ENCODE measurements at places on chromosomes 5 and 9. TPM values are rescaled to one million over a fixed set of nuclear protein-coding genes. Genes with fewer than 3 reads are reported as not detected.

The KCNN2 gene
- 0.22 TPM for total RNA-seq

The MLLT3 gene
- 29.3 TPM for total RNA-seq

The TMEM215 gene
- not detected for total RNA-seq

The DNAI1 gene
- not detected for total RNA-seq

The CKS2 gene
- total RNA-seq: 790 TPM

The GZMA gene
- total RNA-seq: not detected

The GCNT4 gene
- total RNA-seq: 2.3 TPM

The SLC4A9 gene
- total RNA-seq: not detected

DNA sequence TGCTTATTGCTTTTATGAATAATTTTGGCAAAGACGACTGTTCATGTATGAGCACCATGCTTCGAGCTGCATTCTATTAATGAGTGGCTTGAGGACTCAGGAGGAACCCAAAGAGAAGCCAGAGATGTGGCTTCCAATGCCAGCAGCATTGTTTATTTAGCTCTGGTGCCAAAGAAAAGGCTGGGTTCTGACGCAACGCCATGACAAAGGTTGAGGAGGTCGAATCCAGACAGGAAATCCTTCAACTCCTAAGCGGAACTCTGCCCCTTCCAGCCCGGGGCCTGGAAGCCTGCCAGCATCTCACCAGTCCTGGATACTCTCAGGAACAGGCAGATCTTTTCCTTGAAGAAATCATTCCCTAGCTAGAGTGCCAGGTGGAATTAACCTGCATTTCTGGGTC, 104.4 kb downstream of the ARHGAP26 start:
- peak; percentile 82 for DNase-seq

- no peak for DNase-seq
These were observed 127.8 kb upstream of the PHYKPL start for GRCh38 chr5:178360222-178360925.

DNA sequence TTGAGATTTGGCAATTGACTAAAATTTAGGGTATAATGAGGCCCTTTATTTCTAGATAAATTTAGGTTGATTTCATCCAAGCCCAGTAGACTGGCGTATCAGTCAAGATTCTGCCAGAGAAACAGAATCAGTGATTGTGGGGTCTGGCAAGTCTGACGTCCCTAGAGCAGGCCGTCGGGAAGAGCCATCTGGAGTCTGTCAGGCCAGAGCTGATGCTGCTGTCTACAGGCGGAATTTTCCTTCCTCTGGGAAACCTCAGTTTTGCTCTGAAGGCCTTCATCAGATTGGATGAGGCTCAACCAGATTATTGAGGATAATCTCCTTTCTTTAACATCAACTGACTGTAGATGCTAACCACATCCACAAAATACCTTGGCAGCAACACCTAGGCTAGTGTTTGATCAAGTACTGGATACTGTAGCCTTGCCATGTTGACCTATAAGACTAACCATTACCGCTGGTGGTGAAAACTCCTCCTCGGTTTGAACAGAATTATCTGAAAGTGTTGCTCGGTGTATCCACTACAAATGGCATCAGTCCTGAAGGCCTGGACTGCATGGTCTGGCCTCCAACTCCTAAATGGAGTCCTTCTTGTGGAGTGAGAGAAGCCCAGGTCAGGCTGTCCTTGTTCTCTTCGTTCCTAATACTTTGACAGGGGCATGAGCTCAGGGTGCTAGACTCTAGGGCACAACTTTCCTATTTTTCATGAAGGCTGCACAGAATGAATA, 83.2 kb upstream of the ANKH start:
- no peak for DNase-seq

GRCh38 chr5:154086641-154087040, 47.9 kb downstream of the MFAP3 start:
- DNase-seq: no peak

DNA sequence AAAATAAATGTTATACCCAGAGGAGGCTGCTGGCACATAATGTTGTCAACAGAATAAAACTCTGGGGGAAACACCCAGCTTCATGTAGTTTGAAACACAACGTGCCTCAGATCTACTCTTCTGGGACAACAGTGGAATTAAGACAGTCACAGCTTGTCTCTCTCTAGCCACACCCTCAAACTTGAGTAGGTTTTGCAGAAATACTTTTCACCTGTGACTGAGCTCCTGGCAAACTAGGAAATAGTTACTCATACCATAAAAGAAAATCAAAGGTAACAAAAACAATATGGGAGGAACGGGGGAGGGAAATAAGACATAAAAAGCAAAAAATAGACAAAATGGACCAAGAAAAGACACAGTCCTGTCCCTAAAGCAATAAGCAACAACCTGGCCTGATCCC, 14.4 kb downstream of the ELAVL2 start:
- DNase-seq: no peak

- DNase-seq: no peak
These were observed 16.6 kb downstream of the ATOX1 start for GRCh38 chr5:151741678-151742423.

- DNase-seq: no peak
These were observed 83.2 kb downstream of the WNK2 start for GRCh38 chr9:93267091-93267541.

- DNase-seq: no peak
These were observed 1.3 kb downstream of the TMEM250 start for GRCh38 chr9:136117291-136117915.

GRCh38 chr9:99366621-99367020, 144.5 kb downstream of the SEC61B start:
- no peak for DNase-seq

DNA sequence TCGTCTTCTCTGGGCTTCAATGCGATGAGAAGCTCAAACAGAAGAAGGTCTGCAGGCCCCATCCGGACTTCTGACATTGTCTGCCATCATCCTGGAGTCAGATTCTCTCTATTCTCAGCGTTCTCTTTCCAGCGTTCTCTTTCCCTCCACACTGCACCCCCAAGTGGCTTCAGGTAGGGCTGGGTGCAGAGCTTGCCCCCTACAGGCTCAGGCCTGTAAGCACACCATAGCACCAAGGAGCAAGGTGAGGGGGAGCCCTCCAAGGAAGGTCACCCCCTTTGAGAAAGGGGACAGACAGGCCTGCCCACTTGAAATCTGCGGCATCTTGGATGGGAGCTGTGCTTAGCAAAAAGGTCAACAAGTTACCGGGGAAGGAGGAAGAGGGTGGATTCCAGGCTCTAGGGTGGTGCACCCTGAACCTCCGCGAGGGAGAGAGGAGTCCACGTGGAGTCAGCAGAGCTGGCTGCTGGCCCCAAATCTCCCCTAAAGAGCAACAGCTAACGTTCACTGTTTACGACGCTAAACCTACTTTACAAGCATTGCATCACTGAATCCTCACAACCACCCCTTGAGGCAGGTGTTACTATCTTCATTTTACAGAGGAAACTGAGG, 27.5 kb downstream of the GPX3 start:
- no peak for DNase-seq

DNA sequence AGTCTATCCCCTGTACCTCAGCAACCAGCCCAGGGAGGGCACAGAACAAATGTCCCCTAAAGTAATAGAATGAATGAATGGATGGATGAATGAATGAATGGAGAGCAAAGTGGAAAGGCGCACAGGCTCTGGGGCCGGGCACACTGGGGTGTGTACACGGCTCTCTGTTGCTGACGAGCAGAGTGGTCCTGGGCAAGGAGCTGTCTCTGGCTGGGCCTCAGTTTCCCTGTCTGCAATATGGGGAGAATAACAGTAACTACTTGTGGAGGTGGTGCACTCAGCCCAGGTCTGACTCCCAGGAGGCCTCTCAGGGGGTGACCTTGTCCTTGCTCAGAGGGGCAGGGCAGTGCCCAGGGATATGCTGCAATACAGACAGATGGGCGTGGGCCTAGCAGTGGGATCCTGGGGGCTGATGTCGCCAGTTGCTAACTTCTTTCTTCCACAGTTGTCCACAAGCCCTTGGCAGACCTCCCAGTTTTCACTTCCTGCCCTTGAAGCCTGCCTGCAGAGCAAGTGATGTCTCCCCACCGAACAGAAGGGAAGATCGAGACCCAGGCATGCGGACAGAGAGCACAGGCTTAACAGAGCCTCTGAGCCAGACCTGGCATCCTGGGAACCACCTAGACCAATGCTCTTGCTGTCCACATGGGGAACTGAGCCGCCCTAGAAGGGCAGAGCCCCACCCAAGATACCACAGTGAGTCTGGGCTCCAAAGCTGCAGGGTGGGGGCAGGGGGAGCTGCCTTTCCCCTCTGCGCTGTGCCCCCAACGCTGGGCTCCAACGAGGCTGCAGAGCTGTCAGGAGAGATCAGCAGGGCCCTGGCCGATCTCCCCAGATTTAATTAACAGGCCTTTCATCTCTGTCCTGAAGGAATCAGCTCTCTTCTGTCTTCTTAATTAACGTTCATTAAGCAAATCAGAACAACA, 13.6 kb upstream of the LAMC3 start:
- no peak for DNase-seq

DNA sequence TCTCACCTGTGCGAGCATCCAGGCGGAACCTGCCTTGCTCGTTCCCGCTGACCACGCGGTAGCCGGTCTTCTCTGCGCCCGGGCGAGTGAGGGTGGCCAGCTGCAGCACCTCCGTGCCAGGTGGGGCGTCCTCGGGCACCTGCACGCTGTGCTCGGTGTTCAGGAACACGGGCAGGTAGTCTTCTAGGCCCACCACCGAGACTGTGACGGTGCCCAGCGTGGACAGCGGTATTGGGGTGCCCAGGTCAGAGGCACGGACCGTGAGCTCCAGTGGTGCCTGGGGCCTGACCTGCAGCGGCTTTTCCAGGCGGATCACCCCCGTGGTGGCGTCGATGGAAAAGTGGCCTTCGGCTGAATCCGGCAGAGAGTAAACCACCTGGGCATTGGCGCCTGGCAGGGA, 59.5 kb downstream of the FAT2 start:
- DNase-seq: no peak

DNA sequence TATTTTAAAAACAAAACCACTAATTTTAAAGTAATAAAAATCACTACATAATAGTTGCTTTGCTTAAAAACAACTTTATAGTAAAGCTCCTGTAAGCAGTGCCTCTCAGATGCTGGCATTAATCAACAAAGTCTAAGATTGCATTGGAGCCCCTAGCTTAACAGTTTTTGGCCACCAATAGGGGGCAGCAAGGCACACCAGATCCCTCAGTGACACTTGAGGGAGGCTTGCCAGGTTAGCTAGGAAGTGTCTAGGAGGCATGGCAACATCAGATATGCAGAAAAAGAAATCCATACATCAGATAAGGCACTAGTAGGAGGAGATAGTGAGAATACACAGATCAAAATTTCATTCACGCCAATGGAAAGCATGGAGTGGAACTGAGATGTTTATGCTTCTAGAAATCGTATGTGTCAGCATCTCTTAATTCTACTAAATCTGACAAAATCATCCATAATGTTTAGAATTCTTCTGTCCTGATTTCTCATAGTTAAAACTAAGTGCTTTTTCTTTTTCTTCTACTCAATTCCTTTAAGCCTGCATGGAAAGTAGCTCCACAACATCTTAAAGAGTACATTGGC, 73.6 kb upstream of the PAM start:
- DNase-seq: no peak

DNA sequence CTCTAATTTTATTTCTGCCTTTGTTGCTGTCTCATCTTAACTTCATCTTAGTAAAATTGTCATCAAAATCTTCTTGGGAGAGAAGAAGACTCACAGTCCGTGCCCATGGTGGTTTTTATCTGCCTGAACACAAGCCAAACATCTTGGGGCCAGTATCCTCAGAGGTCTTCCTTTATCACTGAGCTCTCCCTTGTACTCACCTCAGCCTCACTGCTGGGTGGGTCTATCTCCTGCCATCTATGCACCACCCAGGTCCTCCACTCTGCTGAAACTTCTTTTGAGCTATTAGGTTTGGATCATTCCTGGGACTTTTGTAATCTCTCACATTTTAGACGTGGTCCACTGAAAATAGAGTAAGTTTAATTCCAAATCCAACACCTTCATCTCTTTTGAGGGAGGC, 116.3 kb upstream of the EPB41L4A start:
- no peak for DNase-seq

GRCh38 chr9:128819716-128820664, 1.7 kb downstream of the ENDOG start:
- no peak for DNase-seq

DNA sequence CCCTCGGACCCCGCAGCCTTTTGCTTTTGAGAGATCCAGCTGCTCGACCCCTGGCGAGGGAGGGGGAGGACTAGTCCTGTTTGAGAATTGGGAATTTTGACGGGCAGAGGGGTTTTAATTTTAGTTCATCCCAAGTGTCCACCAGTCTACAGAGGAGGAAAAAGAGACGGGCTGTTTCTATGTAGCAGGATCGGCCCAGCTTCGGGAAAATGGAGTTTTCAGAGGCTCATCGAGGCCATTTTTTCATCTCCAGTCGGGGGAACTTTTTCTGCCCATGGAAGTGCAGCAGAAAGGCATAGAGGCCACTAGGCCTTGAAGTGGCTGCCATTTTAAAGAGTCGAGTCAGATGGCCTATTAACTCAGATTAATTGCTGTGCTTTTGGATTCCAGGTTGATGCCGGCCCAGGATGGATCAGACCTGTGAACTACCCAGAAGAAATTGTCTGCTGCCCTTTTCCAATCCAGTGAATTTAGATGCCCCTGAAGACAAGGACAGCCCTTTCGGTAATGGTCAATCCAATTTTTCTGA, 1.2 kb downstream of the NSD1 start:
- DNase-seq: no peak

GRCh38 chr5:44299394-44299793, 89.8 kb downstream of the FGF10 start:
- no peak for DNase-seq

DNA sequence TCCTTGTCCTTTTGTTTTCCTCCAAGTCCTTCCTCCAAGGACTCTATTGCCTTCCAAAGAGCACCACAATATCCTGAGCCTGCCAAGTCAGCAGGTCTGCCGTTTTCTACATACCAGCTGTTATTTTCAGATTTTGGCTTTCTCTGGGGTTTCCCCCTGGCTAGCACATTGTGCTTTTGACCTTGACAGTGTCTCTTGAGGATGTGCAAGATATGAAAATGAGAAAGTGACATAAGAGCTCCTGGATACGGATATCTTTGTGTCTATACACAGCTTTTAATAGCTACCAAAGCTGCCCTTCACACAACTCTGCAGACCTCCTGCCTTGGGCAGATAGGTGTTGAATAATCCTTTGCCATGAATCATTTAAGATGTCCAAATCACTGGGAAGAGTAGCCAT, 67.0 kb downstream of the HAPLN1 start:
- DNase-seq: no peak
